Breast epithelium (tissue), 4 donors: ENCODE measurements at places on chromosomes 1 and 21. TPM values are rescaled to one million over a fixed set of nuclear protein-coding genes. Genes with fewer than 3 reads are reported as not detected.

DNA sequence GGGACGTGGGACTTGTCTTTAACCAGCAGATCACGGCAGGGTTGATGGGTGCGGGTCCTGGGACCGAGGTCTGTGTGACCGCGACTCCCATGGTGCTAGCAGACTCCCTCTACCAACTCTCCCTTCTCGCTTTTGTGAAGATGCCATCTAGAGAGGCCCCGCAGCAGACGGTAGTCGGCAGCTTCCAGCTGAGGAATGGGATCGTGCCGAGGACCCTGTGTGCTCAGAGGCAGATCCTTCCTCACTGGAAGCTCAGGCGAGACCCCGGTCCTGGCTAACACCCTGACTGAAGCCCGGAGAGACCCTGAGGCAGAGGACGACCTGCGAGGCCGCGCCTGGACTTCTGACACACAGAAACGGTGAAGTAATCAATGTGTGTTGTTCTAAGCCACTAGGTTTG is 12.5 kb upstream of the SPATC1L start:
- no peaks in the 10 kb centered on the region for H3K36me3 ChIP-seq
- DNase-seq: no peak
- no peaks in the 10 kb centered on the region for H3K27me3 ChIP-seq
- no peak overlapping the region for H3K4me3 ChIP-seq
- no peaks in the 10 kb centered on the region for H3K4me1 ChIP-seq

The GREM2 gene
- total RNA-seq: 2.0 TPM

DNA sequence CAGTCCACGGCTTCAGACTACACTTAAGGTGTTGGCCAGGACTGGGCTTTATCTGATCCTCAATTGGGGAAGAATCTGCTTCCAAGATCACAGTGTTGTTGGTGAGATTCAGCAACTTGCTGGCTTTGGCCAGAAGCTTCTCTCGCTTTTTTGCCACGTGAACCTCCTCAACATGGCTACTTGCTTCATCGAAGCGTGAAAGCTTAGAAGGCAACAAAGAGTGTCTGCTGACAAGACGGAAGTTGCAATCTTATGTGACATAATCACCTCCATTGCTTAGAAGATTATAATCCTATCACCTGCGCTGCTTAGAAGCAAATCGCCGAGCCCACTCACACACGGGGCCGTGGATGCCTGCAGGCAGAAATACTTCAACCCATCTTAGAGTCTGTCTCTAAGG is 10.4 kb upstream of the ITPKB start:
- no peak overlapping the region for H3K27ac ChIP-seq
- no peaks in the 10 kb centered on the region for H3K36me3 ChIP-seq
- no peak for DNase-seq

DNA sequence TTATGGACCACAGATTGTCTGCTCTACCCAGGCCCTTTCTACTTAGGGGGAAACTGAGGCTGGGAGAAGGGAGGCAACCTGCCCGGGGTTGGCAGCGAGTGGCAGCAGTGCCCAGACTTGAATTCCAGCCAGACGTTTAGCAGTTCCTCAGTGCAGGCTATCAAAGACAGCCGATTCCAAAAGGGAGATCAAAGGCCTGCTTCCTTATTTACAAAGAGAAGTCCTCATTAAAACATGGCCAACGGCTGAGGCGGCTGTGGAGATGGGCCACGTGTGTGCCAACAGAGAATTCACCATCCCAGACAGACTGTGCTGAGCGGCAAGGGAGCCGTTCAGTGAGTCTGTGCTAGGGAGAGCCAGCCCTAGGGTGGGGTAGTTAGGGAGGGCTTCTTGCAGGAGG is 27.7 kb downstream of the C1QB start:
- no peaks in the 10 kb centered on the region for H3K36me3 ChIP-seq
- no peaks in the 10 kb centered on the region for H3K4me1 ChIP-seq
- no peaks in the 10 kb centered on the region for H3K27me3 ChIP-seq
- H3K27ac ChIP-seq: no peak overlapping the region

DNA sequence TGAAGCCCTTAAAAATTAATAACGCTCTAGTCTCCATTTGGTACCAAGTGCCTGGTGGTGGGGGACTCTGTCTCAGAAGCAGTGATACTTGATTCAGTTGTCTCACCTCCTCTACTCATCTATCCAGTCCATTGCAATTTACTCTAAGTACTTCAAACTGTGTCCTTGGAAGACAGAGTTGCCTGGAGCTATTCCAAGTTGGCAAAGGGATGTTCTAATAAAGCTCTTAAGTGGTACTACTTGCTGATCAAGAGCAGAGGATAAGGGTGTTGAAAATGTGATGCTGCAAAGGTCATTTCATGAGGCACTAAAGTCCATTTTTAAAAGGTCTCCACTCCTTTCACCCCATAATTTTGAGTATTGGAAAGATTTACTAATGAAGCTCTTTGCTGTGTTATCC is 142.2 kb downstream of the NFIA start:
- no peaks in the 10 kb centered on the region for H3K36me3 ChIP-seq
- no peaks in the 10 kb centered on the region for H3K27me3 ChIP-seq
- no peaks in the 10 kb centered on the region for H3K4me1 ChIP-seq
- H3K27ac ChIP-seq: no peak overlapping the region
- DNase-seq: no peak

GRCh38 chr1:54108156-54108555 is 44.6 kb downstream of the CDCP2 start:
- H3K4me1 ChIP-seq: no peaks in the 10 kb centered on the region
- no peaks in the 10 kb centered on the region for H3K27me3 ChIP-seq
- no peak for DNase-seq
- H3K36me3 ChIP-seq: no peaks in the 10 kb centered on the region

- DNase-seq: no peak
- H3K4me3 ChIP-seq: no peak overlapping the region
- no peaks in the 10 kb centered on the region for H3K4me1 ChIP-seq
- no peaks in the 10 kb centered on the region for H3K36me3 ChIP-seq
- H3K27ac ChIP-seq: no peak overlapping the region
- H3K27me3 ChIP-seq: no peaks in the 10 kb centered on the region
Measured at GRCh38 chr21:44006656-44007055, 5.5 kb upstream of the TRAPPC10 start.
